Ascending aorta (tissue), 2 donors: ENCODE measurements at places on chromosomes 2 and 18.
A peak's percentile ranks its signal among the peaks of the same experiment; 100 is the strongest.

GRCh38 chr2:110645616-110646015, 32.2 kb downstream of the BUB1 start:
- no peak for DNase-seq

GRCh38 chr2:42908518-42909200, 116.3 kb upstream of the HAAO start:
- no peak for DNase-seq

DNA sequence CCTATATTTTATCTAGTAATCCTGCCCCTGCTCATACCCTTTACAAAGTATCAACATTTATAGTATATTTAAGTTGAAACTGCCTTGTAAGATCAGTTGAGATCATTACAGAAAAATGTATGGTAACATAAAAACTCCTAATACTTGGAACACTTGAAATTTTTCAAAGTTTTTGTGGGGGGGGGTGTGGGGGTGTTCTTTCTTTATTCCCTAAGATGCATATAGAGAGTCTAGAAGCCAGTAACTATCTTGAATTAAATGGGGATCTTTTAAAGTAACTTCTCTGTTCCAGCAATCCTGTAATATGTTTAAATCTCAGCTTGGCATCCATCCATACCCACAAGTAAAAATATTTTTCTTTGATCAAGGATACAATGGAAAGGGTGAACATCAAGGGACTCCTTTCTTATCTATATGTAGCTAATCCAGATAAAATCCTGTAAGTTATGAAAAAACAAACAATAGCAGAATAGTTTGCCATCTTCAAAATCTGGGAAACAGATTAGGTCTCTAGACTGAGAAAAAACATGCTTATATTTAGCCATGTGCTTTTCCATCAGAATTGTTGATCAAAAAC, 455.3 kb downstream of the MEIS1 start:
- DNase-seq: no peak

- no peak for DNase-seq
Observed at GRCh38 chr2:68302281-68302875, 17.4 kb downstream of the CNRIP1 start.

GRCh38 chr2:214607051-214607450, 196.2 kb downstream of the VWC2L start:
- no peak for DNase-seq

DNA sequence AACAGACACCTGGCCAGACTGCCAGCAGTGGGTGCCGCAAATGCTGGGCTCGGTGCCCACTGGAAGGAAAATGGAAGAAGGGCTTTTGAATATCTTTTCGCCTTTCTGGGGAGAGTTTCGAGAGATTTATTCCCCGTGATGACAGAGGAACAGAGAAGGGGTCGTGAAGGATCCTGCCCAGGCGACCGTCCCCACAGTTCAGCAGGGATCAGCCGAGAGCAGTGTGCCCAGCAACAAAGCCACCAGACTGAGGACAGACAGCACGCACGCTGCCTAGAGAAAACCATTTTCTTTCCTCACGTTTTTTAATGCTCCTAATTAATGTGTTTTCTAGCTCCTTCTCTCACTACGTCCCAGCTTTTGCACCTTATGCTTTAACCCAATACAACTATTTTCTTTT, 47.7 kb downstream of the XRCC5 start:
- no peak for DNase-seq

DNA sequence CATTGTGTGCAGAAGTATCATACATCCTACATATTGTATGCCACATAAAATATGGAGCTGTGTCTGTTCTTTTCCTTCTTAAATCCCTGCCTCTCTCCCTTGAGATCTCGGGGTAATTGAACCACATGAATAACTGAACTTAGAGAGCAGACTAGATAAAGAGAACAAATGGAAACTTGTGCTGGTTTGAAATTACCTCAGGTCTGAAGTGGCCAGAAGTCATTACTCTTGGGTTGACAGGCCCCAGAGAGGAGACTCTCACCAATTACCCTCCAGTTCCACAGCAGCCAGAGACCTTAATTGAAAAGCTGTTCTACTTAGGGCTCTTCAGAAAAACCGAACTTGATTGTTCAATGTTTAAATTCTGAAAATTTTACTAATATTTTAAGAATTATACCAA, 5.0 kb upstream of the ADAM17 start:
- no peak for DNase-seq

DNA sequence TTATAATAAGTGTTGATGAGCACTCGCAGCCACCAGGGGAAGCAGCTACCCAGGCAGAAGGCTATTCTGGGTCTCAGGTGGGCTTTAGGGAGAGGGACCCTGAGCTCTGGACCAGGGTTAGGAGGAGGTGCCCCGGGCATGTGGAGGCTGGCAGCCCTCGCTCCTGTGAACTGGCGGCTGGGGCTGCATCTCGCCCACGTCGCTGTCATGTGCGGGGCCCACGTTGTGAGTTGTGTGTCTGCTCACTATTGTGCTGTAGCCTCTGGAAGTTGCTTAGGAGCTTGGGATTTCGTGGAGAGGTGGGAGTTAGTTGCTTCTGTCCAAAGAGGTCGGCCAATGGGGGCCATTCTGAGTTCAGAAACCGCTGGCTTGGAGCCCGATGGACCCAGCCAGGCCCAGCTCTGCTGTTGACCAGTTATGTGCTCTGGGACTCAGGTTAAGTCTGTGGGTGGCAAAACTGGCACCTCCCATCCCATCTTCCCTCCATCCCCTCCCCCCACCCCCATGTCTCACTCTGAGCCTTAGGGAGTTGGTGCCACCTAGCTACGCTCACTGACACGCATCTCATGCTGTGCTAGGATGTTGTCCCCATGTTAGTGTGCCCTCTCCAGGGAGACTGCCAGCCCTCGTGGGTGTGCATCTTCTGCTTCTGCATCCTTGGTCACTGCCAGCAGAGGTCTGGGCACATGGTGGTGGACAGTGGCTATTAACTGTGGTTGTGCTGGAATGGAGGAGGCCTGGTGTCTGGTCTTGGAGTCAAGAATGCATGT, 18.5 kb downstream of the RRM2 start:
- DNase-seq: no peak

DNA sequence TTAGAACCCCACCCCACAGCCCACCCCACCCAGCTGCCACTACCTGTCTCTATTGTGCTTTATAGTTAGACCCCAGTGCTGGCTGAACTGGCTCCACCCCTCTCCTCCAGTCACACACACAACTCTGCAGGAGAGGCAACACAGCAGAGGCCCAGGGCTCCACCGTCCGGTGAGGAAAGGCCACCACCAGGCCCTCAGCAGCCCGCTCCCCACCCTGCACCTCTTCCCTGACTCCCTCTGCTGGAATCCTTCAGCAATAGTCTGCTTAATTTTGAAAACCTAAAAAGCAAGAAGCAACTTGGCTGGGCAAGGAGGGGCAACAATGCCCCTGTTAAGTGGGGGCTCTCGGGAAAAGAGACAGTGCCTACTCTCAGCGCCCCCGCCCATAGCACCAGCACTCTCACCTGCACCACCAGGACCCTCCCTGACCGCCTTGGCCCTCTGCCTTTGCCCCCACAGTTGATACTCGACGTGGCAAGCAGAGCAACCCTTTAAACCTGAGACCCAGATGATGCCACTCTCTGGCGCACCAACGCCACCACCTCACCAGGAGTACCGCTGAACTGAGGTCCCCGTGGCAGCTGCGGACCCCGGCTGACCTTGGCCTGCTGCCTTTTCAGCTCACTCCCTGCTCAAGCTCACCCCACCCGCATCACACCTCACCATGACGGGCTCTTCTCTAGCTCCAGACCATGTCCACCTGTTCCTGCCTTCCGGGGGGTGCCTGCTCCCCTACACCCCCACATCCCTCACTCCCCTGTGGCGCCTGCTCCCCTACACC, 45.7 kb downstream of the NDUFA10 start:
- DNase-seq: no peak

- no peak for DNase-seq
Observed at GRCh38 chr18:48222118-48222517, 187.1 kb downstream of the ZBTB7C start.

DNA sequence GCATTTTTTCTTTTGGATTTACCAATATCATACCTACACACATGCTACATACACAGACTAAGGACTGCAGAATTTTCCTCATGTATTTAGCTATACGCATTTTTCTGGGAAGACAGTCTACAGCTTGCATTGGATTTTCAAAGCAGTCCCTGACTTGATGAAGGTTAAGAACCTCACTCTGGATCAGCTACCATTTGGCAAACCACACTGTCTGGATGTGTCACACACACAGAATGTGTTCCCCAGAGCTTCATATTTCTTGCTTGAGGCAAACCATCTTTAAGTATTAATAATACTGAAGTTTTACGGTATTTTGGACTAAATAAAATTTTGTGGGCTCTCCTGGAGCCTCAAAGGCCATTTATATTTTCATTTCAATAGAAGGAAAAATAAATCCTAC, 102.3 kb downstream of the TCF4 start:
- DNase-seq: no peak

DNA sequence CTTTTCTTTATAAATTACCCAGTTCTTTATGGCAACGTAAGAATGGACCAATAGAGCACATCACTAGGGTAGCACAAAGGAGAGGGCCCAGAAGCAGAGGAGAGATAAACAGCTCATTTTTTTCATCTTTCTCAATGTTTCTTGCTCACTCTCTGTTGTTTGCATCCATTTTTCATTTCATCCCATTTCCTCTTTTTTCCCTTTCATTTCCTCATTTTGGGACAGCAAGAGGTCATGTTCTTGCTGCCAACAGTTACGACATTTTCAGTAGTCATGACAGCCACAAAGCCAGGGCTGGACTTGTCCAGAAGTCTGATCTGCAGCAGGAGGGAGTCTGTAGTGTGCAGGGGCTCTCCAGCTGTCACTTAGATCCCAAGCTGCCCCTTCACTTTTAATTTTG, 52.7 kb upstream of the CYP1B1 start:
- DNase-seq: no peak

DNA sequence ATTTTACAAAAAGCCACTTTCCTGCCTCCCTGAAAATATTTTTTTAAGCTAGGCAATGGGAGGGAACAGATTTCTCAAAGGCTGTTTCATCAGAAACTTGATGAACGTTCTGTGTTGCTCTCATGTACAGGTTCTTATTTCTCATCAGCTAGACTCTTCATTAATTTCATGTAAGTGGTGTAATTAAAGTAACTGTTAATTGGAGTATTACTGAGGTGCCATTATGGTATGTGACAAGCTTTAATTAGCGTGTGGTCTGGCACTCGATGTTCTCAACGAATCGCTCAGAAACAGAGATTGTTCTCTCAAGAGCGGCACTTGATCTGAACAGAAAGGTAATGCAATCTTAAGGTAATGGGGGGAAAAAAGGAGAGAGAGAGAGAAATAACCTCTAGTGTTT, 81.9 kb upstream of the MYCN start:
- DNase-seq: no peak

DNA sequence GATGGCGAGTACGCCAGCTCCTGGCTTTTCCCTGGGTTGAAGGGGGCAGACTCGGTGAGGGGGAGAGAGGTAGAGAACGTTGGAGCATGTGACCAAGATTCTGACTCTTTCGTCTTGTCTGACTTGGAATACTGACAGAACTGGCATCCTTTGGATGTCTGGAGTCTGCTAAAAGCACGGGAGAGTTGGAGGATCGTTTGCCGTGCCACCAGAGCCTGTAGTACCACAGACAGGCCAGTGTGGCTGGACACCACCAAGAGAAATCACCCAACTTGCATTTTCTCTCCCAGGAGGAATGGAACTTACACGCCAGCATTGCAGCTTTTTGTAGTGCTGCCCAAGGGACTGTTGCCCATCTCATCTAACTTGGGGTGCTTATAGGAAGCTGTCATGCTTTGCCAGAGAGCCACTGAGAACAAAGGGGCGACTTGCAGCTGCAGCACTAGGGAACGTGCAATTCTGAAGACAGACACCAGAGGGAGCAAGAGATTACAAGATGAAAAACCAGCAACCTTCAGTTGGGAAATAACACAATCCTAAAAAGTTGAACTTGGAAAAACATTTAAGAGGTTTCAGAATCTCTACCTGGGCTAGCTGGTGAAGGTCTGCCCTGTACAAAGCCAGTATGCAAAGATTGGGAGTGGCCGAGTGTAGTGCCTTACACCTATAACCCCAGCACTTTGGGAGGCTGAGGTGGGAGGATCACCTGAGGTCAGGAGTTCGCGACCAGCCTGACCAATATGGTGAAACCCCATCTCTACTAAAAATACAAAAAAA, 24.1 kb downstream of the PSMG2 start:
- DNase-seq: no peak

DNA sequence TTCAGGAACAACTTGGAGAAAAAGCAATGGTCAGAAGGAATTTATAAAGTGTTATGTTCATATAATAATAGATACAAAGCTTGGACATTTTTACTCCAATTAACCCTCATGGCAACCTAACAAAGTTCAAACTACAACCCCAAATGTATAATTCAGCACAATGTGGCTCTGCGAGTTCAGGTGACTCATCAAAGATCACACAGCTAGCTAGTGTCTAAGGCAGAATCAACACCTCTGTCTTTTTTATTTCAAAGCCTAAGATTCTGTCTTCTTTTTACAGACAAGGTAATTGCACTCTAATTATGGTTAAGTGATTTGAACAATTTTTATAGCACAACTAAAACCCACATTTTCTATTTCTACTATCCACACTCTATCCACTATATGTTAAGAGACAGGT, 90.5 kb downstream of the CHST9 start:
- DNase-seq: no peak

- DNase-seq: peak; percentile 90
Observed at GRCh38 chr18:34493099-34493544, 217.0 kb upstream of the DTNA start.

DNA sequence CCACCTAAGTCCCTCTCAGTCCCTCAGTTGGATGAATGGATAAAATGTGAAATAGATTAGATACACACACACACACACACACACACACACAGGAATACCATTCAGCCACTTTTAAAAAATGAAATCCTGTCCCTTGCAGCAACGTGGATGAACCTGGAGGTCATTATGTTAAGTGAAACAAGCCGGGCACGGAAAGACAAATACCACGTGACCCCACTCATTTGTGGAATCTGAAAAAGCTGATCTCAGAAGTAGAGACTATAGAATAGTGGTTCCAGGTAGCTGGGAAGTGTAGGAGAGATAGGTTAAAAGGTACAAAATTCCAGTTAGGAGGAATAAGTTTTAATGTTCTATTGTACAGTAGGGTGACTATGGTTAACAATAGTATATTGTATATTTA, 31.0 kb downstream of the TTC32 start:
- DNase-seq: no peak

DNA sequence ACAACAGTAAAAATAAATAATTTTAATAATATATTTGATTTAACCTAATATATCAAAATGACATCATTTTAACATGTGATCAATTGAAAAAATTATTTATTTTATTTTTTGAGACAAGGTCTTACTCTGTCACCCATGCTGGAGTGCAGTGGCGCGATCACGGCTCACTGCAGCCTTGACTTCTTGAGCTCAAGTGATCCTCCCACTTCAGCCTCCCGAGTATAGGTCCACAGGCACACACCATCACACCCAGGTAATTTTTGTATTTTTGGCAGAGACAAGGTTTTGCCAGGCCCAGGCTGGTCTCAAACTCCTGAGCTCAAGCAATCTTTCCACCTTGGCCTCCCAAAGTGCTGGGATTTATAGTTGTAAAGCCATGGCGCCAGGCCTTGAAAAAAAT, 126.7 kb upstream of the COPS8 start:
- peak; percentile 31 for DNase-seq

GRCh38 chr2:122034344-122034743, 278.9 kb downstream of the TSN start:
- DNase-seq: no peak
